ENCODE measurements at places on chromosomes 12 and 14.

DNA sequence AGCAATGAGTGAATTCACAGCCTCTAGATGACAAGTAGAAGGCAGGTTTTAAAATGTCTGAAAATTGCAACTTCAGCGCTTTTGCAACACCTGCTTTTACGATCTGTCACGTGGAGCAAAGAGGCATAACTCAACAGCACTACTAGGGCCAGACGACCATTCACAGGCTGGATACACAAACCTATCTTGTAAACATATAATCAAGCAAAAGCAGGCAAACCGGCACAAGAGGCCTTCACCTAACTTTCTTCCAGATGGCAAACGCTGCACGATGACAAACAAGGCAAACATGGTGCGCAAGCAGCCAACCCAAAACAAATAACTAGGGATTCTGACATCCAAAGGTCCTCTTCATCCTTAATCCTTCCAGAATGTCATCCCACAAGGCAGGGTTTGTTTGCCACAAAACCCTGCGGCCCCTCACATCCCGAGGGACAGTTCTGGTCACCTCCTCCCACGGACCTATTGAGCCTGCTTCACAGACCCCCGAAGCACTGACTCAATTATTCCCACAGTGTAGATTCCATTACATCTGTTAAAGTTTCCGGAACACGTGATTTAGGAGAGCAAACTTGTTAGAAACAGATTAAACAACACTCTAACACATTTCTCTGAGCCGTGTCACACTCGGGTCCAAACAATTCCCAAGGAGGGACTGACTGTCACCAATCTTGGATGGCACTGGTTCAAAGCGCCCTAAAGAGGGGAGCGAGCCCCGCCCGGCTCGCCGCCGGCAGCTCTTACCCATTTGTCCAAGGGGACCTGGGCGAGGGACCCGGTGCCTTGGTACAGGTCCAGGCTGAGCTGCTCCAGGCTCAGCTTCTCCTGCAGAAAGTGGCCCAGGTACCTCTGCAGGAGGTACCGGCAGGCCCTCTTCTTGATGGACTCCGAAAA lies 823 bp downstream of the ATG2B start:
- DNase-seq = no peak

- no peak for DNase-seq
Measured at GRCh38 chr12:53506450-53506785, 866 bp downstream of the NPFF start.

- DNase-seq = no peak
Measured at GRCh38 chr14:105486974-105487448, 325 bp downstream of the CRIP1 start.

- DNase-seq = no peak
Measured at GRCh38 chr14:89504091-89504490, 87.1 kb upstream of the FOXN3 start.

DNA sequence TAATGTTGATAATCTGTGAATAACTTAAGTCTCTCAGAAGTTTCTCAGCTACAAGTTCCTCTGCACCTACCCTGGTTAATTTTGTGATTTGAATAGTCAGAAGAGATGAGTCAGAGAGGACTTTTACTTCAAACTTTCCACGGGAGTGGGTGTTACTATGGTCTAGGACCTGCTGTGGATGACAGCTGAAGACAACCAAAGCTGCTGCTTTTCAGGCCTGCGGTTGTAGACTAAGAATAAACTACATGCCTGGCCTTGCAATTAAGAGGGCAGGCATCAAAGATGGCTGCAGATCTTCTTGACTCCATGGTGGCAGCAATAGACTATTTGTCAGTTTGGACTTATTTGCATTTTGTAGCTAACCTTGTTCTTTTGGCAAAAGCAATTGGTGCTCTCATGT lies 227.1 kb upstream of the KRR1 start:
- DNase-seq = no peak

- no peak for DNase-seq
Measured at GRCh38 chr12:50234347-50234746, 49.0 kb downstream of the LIMA1 start.

DNA sequence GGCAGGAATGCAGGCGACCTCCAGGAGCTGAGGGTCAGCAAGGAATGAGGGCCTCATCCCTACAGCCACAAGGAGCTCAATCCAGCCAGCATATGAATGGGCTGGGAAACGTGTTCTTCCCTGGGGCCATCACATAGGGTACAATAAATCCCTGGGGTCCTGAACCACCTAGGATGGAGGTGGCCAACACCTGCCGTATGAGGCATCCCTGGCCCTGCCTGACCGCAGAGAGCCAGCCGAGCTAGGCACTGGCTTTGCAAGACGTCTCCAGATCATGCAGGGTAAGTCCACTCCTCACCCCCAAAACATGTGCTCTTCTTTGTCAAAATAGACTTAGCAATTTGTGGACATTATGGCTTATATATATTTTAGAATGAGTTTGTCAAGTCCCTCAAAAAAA lies 303.7 kb upstream of the DIO3 start:
- DNase-seq = no peak

DNA sequence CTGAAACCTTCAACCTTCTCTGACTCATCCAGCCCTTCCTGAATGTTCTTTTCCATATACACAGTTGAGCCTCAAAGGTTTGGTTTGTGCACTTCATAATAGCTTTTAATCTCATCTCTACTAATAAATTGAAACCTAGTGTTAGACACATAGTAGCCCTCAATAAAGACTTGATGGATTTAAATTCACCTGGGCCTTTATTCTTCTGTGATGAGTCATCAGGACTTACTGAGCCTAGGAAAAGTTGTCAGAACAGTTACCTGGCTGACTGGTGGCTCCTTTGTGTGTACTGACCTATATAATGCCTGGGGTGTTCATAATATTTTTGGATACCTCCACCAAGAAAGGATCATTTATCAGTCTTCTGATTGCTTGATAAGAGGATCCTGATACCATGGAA lies 86.4 kb upstream of the NTF3 start:
- no peak for DNase-seq

DNA sequence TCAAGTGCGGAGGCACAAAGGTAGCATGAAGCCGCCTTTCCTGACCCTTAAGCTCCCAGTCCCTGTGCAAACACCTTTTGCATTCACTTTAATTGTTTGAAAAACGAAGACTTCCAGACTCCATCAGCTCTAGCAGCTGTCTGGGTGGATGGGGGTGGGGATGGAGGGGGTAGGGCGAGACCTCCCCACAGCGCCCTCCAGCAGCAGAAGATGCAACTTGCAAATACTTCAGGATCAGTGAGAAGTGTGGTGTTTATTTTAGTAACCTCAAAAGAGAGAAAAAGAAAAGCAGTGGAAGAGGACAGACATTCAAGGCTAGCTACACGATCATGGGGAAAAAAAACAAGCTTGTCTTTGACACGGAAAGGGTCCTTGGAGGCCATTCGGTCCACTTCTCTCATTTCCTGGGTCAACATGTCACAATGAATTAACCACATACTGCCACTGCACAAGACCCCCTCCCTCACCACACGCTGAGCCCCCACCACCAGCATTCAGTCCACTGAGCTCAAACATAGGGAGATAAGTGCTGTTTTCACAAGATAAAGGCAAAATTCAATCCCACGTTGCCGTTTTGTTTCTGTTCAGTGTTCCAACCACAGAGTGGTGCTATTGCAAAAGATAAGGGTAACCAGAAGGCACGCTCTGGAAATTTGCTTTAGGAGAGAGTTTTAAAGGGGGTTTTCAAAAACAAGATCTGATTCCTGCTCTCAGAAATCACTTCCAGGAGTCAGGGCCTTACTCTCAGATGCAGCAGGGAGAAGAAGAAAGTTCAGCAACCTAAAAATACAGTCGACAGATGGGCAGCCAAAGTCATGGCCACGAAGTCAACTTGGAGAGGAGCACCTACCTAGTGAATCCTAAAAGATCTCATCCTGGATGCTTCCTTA lies 3.3 kb upstream of the NTF3 start:
- no peak for DNase-seq

DNA sequence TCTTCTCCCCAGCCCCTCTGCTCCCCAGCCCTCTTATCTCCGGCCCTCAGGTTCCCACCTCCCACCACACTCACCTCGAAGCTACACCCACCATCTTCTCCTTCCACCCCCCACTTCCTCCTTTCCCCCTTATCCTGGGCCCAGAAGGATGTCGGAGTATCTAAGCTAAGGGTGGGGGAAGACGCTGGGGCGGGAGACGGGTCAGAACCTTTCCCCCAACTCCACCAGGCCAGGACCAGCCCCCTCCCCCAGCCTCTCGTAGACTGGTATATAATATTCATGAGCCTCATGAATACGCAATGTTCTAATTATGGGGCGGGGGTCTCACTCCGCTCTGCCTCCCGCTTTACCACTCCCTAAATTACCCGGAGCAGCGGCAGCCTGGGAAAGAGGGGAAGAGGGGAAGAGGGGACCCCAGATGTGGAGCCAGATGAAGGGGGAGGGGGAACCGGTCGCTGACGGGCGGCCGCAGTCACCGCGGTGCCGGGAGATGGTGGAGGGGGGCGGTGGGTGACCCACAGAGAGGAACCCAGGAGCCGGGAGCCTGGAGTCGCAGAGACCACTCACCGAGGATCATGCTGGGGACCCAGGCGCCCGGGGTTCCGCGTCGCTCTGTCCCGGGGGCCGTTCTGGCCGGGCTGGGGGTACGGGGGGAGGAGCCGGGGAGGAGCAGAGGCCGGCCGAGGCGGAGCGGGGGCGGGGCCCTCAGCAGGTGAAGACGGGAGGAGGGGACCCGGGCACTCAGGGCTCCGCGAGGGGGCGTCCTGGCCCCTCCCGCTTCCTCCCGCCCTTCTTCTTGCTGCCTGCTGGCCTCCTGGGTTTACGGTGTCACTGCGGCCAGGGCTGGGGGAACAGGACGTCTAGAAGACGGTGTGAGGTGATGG lies 6.4 kb upstream of the ZNF385A start:
- no peak for DNase-seq

GRCh38 chr12:115866909-115867525 lies 410.5 kb downstream of the MED13L start:
- no peak for DNase-seq

DNA sequence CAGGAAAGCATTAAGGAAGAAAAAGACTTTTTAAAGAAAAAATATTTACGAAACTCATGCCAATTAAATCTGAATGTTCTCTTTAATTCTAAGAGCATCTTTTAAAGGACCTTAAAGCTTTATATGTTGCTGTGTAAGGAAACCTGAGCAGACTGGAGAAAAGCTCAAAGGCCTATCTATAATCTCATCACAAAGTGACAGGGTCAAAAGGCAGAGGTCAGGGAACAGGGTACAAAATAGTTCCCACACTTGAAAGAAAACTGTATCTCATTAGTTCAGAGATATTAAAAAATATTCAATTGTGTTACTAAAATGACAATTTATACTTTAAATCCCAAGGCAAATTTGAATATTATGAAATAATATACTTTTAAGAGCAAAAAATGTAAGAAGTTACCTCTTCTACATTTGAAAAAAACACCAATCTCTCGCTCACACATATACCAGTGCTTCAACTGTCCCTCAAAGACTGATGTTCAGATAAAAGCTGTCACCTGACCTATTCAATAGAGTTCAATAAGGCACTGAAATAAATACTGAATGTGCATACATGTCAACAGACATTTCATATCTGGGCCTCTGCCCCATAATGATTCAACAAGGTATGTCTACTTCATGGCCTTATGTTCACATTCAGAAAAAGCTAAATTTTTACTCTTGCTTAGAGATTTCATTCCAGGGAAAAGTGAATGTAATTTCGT lies 17.9 kb downstream of the DENND5B start:
- no peak for DNase-seq

DNA sequence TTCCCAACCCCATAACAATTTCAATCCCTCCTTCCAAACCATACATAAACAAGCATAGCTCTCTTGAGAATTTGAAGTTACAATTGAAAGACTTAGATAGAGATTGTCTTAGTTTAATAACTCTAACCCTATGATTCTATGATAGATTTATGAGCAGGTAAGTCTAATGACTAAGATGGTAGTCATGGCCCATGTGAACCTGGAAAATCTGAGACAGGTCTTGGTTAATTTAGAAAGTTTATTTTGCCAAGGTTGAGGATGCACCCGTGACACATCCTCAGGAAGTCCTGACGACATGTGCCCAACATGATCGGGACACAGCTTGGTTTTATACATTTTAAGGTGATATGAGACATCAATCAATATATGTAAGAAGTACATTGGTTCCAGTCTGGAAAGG lies 248.8 kb downstream of the KCNH5 start:
- no peak for DNase-seq

- no peak for DNase-seq
Measured at GRCh38 chr14:91228112-91229004, 16.1 kb downstream of the GPR68 start.

GRCh38 chr14:44099743-44100488 lies 407.2 kb downstream of the FSCB start:
- DNase-seq = no peak

- DNase-seq = no peak
Measured at GRCh38 chr12:108930155-108930554, 50.3 kb downstream of the DAO start.

DNA sequence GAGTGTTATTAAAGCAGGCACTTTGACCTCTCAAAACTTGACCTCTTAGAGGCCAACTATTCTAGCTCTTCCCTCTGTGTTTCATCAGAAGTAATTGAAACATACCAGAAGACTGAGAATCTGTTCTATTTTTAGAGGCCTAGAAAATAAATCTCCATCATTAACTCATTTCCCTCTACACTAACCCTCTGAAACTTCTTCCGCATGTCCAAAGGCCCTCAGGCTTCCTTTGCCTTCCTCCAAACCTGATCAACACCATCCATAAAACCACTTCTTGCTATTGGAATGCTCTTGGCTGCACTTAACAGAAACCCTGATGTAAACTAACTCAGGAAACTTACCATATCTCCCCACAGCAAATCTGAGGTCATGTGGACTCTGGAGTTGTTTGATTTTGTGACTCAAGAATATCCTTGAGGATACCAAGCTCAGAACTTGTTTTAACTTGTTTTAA lies 196.4 kb downstream of the RPAP3 start:
- no peak for DNase-seq

DNA sequence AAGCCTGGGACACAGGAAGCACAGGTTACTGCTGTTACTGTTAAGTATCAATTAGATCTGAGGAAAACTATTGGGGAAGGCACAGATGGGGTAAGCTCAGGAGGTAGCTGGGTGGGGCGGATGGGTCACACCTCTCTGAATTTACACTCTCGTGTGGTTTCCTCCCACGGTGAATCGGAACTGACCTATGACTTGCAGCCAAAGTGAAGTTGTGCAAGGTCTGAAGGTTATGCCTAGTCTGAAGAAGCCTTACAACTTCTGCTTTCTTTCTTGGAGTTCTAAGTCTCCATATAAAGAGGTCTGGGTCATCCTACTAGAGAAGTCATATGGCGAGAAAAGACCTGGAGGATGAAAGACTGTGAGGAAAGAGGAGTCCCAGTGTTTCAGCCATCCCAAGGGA lies 25.6 kb upstream of the GPATCH2L start:
- DNase-seq = no peak

DNA sequence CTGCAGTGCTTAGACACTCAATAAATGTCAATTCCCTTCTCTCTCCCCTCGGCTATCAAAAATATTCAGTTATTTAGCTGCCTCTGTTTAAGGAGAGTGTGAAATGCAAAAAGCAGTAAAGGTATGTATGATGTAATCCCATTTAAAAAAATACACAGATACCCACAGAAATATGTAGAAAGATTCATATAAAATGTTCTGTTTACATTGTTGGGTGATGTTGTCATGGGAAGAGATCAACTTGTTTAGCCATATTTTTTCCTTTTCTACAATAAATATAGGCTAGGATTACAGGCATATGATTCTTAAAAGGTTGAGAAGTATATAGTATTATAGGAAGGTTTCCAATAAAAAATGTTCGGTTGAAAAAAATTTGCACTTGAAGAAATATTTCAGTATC lies 7.8 kb downstream of the PPP2R3C start:
- no peak for DNase-seq

GRCh38 chr12:94263011-94263811 lies 114.8 kb downstream of the PLXNC1 start:
- no peak for DNase-seq

Data from cortex of kidney (tissue), 1 donor.